ENCODE measurements at places on chromosomes 3 and 15. TPM values are rescaled to one million over a fixed set of nuclear protein-coding genes. Genes with fewer than 3 reads are reported as not detected.
A peak's percentile ranks its signal among the peaks of the same experiment; 100 is the strongest.

The TMCO5A gene
- total RNA-seq = not detected

DNA sequence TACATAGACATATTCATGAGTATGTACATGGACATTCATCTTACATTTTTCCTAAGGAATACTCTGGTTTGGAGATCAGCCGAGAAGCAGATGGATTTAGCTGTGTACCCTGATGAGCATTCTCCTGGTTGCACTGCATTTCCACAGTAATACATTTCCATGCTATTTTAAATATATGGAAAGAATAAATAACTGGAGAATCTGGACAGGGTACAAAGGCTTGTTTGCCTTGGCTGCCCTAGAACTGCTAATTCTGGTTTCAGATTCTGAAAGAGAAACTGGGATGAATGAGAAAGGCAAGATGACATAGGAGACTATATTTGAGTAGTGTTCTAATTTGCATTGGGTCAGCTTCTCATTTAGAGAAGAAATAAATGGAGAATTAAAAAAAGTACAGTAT, 190.8 kb upstream of the FAM3D start:
- DNase-seq = no peak

GRCh38 chr3:52423173-52423572, 21.7 kb downstream of the SEMA3G start:
- DNase-seq = no peak

GRCh38 chr15:27683121-27683520, 416.0 kb downstream of the OCA2 start:
- DNase-seq = no peak

DNA sequence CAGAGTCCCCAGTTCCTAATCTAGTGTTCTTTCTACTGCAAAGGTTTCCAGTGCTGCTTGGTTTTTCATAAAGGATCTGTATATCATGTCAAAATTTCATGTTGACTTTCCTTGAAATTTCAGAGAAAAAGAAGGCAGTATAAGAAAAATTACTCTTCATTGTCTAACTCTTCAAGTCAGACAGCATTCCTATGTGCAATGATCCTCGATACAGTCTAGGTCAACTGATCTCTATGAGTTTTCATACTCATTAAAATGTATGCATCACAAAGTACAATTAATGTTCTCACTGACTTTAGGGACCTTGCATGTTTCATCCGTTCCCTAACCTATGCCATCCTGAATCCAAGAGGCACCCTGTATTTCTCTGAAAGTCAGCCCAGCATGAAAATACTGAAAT, 317.3 kb downstream of the ZBTB20 start:
- DNase-seq = no peak

DNA sequence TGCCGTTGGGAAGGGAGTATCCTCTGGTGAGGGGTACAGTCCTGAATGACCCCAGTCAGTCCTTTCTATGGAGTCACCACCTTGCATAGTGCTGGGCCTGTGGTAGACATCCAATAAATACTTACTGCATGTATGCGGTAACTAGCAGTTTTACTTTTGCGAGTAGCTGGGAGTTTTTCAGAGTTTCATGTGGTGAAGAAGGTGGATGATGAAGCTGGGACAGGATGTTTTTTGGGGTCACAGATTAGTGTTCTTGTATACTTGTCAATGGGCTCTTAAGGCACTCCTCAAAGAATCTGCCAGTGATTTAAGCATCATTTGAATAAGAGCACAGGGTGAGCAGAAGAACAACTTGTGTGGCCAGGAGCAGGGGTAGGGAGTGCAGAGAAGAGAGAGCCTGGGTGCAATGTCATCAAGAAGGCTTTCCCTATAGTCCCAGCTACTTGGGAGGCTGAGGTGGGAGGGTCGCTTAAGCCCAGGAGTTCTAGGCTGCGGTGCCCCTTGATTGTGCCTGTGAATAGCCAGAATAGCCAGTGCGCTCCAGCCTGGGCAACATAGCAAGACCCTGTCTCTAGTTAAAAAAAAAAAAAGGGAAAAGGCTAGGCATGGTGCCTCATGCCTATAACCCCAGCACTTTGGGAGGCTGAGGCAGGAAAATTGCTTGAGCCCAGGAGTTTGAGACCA, 22.1 kb downstream of the PPCDC start:
- DNase-seq = no peak

- DNase-seq = no peak
Measured at GRCh38 chr3:149428087-149428486, 46.4 kb upstream of the TM4SF4 start.

DNA sequence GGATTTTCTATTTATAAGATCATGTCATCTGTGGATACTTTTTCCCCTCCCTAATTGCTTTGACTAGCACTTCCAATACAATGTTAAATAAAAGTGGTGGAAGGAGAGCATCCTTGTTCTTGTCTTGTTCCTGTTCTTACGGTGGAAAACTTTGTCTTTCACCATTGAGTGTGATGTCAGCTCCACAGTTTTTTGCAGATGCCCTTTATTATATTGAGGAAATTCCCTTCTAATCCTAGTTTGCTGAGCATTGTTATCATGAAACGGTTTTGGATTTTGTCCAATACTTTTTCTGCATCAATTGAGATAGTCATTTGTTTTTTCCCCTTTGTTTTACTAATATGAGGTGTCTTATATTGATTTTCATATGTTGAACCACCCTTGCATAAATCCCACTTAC, 19.9 kb upstream of the IL20RB start:
- DNase-seq = no peak

GRCh38 chr3:87201727-87202126, 25.4 kb upstream of the CHMP2B start:
- no peak for DNase-seq

- no peak for DNase-seq
Measured at GRCh38 chr3:43515208-43515917, 106.4 kb downstream of the ANO10 start.

DNA sequence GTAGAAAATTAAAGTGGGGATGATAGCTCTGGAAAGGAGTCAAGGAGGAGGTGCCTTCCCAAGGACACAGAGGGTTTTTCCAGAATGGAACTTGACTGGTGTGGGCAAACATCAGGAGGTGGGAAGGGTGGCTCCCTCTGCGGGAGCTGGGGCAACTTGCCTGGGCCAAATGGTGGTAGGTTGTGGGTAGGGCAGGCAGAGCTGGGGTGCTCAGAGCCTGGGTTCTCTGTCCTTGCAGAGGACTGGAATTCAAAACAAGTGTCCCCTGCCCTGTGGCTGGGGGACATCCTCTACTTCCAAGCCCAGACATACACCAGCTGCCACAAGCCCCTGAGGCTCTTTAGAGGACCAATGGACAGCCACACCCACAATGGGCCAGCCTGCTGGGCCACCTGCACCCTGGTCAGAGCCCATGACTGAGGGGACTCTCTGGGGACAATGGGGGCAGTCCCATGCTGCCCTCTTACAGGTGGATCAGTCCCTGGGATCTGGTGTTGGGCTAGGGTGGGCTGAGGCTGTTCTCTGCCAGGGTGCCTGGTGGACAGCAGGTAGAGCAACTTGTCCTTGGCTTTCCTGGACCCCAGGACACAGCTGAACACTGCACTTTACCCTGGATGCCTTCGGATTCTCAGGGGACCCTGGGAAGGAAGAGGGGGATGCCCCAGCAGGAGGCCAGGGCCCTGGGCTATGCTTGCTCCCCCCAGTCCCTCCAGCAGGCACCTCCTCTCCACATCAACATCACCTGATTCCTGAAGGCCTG, 38.6 kb upstream of the CSPG4 start:
- peak; percentile 36 for DNase-seq

DNA sequence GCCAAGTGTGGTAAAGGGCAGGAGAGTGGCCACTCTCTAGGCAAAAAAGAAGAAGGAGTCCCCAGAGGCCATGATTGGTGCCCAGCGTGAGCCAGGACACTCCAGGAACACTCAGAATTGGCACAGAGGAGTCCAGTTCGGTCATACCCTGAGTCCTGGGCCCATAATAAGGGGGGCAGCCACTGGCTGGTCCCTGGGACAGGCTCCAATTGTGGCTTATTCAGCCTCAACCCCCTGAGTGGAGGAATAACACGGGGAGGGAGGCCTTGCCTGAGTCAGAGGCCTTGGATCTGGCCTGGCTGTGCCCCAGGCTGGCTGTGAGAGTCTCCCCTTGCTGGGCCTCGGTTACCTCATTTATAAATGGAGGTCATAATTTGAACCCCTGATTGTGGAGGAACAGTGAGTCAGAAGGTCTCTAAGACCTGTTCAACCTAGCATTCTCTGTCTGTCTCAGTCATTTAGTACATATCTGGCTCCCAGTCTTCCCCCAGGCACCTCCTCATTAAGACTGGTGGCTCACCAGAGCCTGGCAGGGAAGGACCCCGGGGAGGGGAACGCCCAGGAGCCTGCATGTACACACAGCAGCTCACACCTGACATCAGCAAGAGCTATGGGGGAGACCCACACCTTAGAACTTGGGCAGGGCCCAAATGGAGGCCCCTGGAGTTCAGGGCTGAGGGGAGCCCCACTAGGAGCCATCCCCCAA, 95.9 kb upstream of the ATP2B2 start:
- DNase-seq = no peak
